H4 (cell line): ENCODE measurements at places on chromosomes 4 and X. TPM values are rescaled to one million over a fixed set of nuclear protein-coding genes. Genes with fewer than 3 reads are reported as not detected.
A peak's percentile ranks its signal among the peaks of the same experiment; 100 is the strongest.

SERPINA7 gene
- total RNA-seq, result not detected in 2 replicates

PDGFRA gene
- 7.6 and 13.9 TPM in 2 replicates for total RNA-seq

CT45A10 gene
- total RNA-seq, result 0.43 TPM in 1 of 2 replicates, not detected in the other

DNA sequence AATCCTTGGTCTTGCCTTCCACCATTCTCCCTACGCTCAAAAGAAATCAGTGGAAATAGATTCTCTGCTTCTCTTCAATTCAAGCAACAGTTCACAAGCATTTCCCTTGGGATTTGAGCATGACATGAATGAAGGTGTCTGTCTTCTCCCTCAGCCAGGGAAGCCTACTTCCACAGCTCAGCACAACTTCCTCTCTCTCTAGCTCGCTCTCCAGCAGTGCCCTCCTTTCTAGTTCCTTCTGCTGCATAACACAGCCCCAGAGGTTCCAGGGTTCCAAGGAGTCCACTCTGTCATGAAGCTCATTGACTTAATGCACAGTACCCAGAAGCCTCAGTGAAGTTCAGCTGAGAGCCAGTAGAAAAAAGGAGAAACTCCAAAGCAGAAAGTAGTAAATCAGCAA lies 81.3 kb downstream of the PLS3 start:
- DNase-seq, result no peak

DNA sequence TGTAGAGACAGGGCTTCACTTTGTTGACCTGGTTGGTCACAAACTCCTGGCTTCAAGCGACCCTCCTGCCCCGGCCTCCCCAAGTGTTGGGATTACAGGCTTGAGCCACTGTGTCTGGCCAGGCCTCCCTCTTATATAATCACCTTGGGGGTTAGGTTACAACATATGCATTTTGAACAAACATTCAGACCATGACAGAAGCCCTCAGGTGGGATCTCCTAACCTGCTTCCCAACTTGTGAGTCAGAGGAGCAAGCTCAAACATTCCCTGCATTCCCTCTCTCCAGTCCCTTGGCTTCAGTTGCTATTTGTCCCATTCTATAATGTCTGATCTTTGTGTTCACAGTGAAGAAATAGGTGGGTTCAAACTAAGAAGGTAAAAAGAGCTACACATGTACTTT lies 76.5 kb upstream of the NRK start:
- DNase-seq, result no peak

DNA sequence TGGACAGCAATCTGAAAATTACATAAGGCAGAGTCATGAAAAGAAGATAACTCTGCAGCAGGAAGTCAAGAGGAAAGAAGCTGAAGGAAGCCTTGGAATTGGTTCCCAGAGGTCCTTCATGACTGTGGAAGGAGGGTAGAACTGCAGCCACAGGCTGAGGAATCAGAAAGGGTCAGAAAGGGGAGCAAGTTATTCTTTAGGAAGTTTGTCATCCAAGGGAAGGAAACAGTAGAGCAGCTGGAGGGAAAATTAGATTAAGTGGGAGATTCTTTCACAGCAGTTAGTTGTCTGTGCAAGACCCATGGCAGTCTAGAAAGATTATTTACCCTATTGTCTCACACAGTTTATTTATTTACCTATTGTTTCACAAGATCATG lies 9.3 kb upstream of the ADH1C start:
- DNase-seq, result no peak

GRCh38 chr4:15336410-15337167 lies 91.2 kb upstream of the C1QTNF7 start:
- DNase-seq, result peak; percentile 72

- peak; percentile 52 for DNase-seq
Measured at GRCh38 chr4:145012841-145013240, 85.2 kb downstream of the ANAPC10 start.
